ENCODE measurements at places on chromosomes 4 and X. TPM values are rescaled to one million over a fixed set of nuclear protein-coding genes. Genes with fewer than 3 reads are reported as not detected.

The GYG2 gene
- not detected for total RNA-seq

GRCh38 chrX:103513476-103514108 is 5.7 kb downstream of the RAB40A start:
- no peak for DNase-seq

- DNase-seq = no peak
Measured at GRCh38 chr4:106801386-106801785, 234.7 kb downstream of the DKK2 start.

GRCh38 chrX:54029529-54030143 is 14.6 kb downstream of the PHF8 start:
- peak; percentile 28 for DNase-seq

The CENPVL1 gene
- not detected for total RNA-seq

The STPG2 gene
- 0.07 TPM for total RNA-seq

- no peak for DNase-seq
Measured at GRCh38 chrX:149825424-149825823, 43.7 kb downstream of the MAGEA9 start.

DNA sequence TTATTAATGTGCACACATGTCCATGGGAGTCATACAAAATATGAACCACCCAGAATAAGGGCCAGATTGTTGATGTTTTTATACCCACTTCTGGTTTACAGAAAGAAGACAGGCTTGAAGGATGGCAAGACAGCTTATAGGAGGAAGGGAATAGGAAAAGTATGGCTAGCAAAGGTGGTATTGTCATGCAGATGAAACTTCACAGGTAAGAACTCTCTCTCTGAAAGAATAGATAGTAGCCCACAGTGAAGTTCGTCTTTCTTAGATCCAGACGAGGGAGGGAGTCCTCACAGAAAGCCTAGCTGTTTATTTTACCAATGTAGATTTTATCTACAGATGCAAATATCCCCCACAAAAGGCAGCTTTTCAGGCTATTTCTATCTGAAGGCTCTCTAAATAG is 43.7 kb upstream of the SPIN4 start:
- DNase-seq = no peak

Measured in foreskin keratinocyte (primary cell).